ENCODE measurements at places on chromosomes 1 and 21.

- no peak for DNase-seq
These were observed 53.8 kb downstream of the PCNX2 start for GRCh38 chr1:233241759-233242158.

GRCh38 chr1:89631816-89632656, 884 bp upstream of the LRRC8C start:
- no peak for DNase-seq

- DNase-seq, result peak; percentile 59
These were observed at the start of gene S100A4 for GRCh38 chr1:153545067-153546055. Gene S100A4, minus strand, starts transcription at chr1:153545806. Its CDS starts 1,012 bp downstream, at chr1:153544794.

GRCh38 chr1:212413902-212414327, 771 bp downstream of the PACC1 start:
- DNase-seq, result no peak

- DNase-seq, result no peak
These were observed 44.5 kb upstream of the WARS2 start for GRCh38 chr1:119184972-119185371.

DNA sequence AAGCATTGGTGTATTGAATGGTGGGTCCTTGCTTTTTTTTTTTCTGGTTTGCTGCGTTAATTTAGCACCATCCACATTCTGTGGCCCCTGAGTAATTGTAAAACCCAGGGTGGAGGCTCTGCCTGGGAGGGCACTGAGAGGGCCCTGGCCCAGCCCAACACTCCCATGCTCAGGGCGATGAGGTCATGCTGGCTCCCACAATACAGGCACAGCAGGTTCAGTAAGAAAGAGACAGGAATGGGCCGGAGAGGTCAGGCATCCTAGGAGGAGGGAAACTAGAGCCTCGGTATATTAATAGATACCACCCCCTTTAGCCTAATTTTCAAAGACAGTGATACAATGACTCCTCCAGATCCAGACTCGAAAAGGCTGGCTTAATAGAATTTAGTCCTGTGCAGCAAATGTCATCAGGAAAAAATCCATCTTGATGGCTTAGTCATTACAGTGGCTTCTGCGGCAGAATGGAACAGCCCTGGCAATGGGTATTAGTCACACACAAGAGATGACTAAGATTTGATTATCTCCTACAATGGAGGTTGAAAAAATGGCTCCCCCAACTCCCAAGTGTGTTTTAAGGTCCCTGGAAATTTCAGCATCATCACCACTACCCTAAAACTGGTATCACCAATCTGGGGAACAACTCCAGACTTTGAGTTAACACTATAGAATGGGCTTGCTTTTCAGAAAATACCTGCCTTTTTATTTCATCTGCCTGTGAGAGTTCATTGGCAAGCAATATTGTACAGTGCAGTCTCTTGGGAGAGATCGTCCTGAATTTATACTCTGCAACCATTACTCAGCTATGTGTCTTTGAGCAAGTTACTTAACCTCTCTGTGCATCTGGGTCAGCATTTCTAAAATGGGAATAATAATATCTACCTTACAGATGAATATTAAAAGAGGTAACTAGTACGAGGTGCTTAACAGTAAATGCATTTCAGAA, 43.9 kb upstream of the LYST start:
- DNase-seq, result no peak

DNA sequence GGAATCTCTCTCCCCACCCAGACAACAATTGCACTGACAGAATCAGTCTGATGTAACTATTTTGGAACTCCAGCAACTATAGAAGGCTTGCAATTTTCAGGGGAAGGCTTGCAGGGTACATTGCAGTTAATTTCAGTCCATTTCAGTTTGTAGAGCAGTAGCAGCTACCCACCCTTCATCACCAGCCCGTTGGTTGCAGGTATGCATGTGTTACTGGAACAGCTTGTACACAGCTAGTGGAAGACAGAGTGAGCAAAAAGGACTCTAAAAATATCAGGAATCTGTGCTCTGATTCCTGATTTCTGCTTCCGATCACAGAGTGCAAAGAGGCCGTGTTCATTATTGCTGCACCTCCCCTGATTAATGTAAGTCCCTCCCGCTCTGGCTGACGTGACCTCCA, 449.0 kb downstream of the NPHP4 start:
- no peak for DNase-seq

- no peak for DNase-seq
These were observed 41.4 kb downstream of the TARBP1 start for GRCh38 chr1:234437423-234438171.

GRCh38 chr21:25909341-25909740, 174.6 kb downstream of the GABPA start:
- DNase-seq, result no peak

DNA sequence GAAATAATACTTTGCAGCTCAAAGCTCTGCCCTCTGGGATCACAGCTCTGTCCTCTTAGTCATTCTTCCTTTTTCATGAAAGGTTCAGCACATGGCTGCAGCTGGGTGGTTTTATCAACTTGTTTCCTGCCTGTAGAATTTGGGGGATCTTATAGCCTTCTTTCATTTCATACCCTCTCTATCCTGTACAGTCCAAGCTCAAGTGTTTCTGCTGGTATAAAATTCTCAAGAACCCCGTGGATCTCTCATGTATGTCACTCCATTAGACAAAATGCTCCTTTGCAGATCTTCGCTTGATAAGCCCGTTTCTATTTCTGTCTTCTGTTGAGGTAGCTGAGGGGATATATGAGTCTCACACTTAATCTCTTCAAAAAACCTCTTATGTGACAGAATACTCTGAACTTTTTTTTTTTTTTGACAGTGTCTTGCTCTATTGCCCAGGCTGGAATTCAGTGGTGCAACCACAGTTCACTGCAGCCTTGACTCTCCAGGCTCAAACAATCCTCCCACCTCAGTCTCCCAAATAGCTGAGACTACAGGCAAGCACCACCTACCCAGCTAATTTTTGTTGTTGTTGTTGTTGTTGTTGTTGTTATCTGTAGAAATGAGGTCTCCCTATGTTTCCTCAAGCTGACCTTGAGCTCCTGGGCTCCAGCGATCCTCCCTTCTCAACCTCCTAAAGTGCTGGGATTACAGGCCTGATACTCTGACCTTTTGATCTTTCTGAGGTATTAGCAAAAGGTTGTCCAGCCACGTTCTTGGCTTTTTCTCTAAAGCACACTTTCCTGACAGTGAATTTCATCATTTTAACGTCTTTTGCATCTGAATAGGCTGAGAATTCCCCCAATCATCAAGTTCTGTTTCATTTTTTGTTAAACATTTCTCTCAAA, 24.6 kb upstream of the COL9A2 start:
- no peak for DNase-seq

DNA sequence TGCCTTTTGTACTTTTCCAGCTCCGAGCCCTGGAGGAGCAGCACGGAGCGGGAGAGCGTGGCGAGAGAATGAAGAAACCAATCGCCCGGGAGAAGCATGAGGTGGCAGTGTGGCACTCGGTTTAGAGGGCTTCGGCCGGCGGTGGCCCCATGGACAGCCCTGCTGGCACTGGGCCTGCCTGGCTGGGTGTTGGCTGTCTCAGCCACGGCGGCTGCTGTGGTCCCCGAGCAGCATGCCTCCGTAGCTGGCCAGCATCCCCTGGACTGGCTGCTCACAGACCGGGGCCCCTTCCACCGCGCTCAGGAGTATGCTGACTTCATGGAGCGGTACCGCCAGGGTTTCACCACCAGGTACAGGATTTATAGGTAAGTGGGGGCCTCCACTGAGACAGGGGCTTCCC, 59.0 kb downstream of the BRINP2 start:
- DNase-seq, result no peak

- DNase-seq, result no peak
These were observed 3.1 kb downstream of the LORICRIN start for GRCh38 chr1:153262462-153263157.

GRCh38 chr1:211695135-211695816, 19.9 kb upstream of the NEK2 start:
- DNase-seq, result no peak

- DNase-seq, result no peak
These were observed 1561.9 kb downstream of the MRPL39 start for GRCh38 chr21:24045373-24045772.

GRCh38 chr1:230824551-230824918, 43.8 kb downstream of the C1orf198 start:
- no peak for DNase-seq

GRCh38 chr1:94239796-94240195, 2.4 kb upstream of the ARHGAP29 start:
- DNase-seq, result no peak

DNA sequence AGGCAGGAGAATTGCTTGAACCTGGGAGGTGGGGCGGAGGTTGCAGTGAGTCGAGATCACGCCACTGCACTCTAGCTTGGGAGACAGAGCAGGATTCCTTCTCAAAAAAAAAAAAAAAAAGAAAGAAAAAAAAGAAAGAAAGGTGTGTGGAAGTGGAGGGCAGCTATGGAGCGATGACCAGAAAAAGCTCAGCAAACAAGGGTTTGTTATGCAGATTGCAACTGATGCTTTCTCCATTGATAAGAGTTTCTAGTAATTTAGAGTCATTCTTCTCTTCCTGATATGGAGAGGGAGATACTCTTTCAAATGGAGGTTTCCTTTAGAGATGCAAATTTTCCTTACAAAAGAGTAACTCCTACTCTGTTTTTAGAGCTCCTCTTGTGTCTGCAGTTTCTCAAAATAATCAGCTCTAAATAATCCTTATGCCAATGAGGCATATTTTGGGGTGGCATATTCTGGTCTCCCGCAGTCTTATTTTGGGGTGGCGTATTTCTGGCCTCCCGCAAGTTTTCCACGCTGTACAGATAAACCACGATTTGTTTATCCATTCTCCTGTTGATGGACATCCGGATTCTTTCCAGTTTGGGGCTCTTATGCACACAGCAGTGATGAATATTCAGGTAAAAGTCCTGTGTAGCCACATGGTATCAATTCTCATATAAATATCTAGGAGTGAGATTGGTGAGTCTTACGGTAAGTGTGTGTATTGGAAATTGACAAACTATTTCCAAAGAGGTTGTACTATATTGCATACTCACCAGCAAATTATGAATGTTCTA, 30.7 kb upstream of the RCC2 start:
- no peak for DNase-seq

GRCh38 chr1:86277936-86278335, 118.2 kb downstream of the ODF2L start:
- DNase-seq, result no peak

GRCh38 chr21:44350773-44351481, 2.5 kb upstream of the TRPM2 start:
- DNase-seq, result no peak

DNA sequence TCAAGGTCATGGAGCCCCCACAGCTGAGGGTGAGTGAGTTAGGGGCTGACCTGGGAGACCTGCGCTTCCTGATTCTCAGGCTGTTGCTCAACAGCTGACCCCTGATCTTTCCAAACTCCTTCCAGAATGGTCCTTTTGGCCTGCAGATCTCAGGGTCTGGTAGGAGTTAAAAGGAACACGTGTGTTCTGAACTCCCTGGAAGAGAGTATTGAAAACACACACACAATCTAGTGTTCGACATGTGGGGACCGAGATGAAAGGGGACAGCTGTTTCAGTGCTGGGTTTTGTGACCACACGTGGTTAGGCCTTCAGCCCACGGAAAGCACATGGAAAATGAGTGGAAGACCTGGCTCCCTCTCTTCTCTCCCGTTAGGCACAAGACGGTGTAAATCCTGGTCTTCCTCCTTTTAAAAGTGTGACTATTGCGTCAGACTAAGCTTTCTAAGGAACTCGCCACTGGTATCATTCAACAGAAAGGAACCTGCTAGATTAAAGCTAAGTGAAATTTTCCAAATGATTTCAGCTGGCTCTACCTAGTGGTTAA, 49.6 kb downstream of the RUNX1 start:
- no peak for DNase-seq

DNA sequence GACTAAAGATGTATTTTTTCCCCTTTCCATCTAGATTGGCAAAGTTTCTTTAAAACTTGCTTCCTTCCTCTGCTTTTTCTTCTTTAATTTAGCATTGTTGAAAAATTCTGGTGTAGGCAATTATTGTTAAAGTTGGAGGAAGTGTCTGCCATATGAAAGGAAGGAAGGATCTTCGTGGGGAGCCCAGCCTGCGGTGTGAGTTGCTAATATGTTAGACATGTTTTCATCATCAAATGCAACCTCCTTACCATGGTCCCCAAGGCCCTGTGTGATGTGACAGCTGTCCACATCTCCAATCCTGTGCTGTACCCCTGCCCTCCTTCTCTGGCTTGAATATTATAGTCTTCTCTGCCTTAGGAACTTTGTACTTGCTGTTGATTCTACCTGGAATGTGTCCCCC, 81.0 kb upstream of the ZBTB18 start:
- DNase-seq, result no peak

DNA sequence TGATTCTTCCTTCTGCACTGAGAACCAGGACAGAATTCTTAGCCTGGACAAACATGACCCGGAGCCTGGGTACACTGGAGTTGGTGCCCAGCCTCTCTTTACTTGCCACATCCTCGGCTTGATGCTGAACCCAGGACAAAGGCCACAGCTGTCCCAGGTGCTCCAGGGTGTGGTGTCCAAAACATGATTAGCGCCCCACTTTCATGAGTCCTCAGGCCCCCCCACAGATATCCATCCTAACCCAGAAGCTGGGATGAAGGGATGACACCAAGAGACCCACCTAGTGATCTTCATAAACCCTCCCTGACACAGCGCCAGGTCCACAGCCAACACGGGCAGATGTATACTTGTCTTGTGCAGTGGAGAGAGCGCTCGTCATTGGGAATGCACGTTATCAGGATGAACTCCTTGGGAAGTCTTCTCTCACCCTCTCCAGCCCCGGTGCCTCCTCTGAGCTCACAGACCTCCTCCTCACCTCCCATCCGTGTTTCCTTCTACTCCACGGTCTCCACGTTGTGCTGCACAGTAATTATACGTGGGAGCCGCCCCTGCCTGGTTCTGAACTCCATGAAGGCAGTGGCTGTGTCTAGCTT, 3.6 kb downstream of the ABCA4 start:
- no peak for DNase-seq

DNA sequence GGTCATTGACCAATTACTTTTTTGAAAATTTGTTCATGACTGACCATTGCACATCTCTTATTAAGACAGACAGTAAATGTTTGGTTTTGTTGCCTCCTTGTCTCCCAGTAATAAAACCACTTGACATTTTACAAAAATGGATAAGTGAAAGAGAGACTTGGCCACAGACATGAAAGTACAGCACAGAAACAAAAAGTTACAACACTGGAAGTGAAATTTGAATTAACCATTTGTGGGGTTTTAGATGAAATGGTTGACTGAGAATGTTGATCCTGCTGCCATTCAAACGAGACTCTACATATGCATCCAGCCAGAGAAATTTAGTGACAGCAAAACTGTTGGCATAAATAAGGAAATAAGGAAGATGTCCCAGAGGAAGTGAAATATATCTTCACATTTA, 79.3 kb upstream of the B3GALT2 start:
- no peak for DNase-seq

GRCh38 chr1:197808880-197809279, 33.6 kb upstream of the DENND1B start:
- DNase-seq, result no peak

GRCh38 chr1:13730751-13731482, 30.9 kb downstream of the PRDM2 start:
- DNase-seq, result no peak

DNA sequence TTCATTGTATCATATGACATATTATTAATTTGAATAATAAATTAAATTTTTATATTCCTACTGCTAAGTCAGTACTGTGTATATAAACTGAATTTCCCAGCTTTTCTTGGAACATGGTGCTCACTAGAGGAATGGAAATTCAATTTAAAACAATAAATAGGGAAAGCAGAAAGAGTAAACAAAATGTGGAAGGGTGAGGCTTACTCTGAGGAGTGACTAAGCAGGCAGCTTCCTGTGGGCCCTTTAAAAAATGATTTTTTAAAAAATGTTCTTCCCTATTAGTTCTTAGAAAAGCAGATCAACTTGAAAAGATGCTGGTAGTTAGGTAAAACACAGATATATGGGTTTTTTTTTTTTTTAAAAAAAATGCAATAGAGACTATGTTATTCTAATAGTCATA, 49.5 kb upstream of the S1PR1 start:
- DNase-seq, result no peak

All from posterior cingulate gyrus (tissue), 11 donors.